ENCODE measurements at places on chromosomes 6 and 20.

- no peak for DNase-seq
Measured at GRCh38 chr20:45359406-45360148, 3.4 kb upstream of the SYS1 start.

GRCh38 chr20:21623074-21623780 lies 82.2 kb upstream of the PAX1 start:
- DNase-seq, result no peak

DNA sequence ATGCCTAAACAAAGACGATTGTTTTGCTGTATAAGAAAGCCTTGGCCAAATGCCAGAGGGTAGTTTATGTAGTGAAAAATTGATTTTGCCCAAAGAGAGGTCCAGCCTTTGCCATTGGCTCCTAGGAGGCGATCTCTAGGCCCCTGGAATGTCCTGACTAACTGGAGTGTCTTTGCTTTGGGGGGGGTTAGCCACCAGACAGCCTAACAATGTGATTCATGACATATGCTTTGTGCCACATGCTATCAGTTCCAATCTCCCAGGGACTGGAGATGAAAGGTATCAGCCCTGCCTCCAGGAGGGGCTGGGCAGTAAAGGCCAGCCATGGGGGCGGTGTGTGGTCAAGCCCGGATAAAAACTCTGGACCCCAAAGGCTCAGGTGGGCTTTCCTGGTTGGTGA lies 32.7 kb upstream of the TUBB2A start:
- DNase-seq, result no peak

- DNase-seq, result peak; percentile 33
Measured at GRCh38 chr20:5222919-5223634, 93.7 kb downstream of the PROKR2 start.

DNA sequence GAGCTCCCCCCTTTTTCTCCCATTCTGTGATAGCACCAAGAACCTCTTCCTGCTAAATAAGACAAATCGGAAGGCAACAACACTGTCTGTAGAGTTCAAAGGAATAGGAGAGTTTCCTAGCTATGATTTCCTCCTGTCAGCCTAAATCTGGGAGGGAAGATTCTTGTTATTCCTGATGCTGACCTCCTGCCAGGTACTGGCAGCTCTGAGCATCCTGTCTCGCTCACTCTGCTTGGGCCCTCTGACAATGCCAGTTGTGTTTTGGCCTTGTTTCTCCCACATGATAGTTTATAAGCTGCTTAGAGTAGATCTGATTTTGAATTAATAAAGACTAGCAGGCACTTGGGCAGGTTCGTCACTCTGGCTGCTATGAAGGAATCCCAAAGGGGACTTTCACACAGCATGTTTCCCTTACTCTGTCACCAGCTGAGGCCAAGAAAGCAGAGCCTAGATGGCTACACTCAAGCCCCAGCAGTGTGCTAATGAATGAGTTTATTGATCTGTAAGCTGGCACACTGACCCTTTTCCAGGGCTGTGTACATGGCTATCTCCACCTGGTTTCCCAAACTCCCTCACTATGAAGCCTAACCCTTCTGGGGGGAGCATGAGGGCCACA lies 52.3 kb downstream of the UQCC1 start:
- no peak for DNase-seq

- DNase-seq, result no peak
Measured at GRCh38 chr6:129882510-129883023, 21.5 kb upstream of the TMEM244 start.

GRCh38 chr6:154289818-154290508 lies 66.6 kb downstream of the IPCEF1 start:
- DNase-seq, result no peak

- DNase-seq, result no peak
Measured at GRCh38 chr6:134307870-134308269, 10.0 kb downstream of the SGK1 start.

DNA sequence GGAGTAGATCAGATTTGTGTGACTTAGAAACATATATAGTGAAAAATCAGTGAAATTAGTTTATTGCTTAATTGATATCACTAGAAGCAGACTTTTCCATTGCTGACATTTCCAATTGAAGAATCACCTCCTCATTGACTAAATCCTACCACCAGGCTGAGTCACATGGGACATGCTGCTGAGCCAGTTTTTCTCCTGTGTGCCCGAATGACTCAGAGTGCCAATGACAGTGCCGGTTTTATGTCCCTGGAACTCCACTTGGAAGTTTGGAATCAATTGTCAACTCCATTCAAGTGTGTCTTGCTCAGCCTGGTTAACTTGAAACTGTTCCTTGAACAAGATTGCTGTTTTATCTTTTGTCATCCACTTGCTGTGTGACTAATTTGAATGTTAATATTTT lies 316.1 kb upstream of the PRDM1 start:
- DNase-seq, result no peak

- no peak for DNase-seq
Measured at GRCh38 chr20:49845060-49845459, 32.4 kb downstream of the SLC9A8 start.

DNA sequence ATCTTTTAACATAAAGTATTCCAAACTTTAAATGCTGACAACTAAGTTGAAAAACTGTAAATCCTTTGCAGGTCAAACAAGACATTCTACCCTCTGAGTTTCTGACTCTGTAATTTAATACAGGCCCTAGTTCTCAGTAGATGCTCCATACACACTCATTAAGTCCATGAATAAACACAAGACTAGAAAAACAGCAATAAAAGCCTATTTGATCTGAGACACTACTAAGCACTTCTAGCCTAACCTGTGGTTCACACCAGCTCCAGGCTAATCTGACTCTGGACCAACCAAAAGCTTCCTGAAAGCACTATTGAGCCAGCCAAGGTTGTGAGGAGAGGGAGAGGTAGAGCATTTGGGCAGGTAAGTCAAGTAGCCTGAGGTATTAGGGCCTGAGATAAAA lies 103.9 kb downstream of the EPM2A start:
- no peak for DNase-seq

DNA sequence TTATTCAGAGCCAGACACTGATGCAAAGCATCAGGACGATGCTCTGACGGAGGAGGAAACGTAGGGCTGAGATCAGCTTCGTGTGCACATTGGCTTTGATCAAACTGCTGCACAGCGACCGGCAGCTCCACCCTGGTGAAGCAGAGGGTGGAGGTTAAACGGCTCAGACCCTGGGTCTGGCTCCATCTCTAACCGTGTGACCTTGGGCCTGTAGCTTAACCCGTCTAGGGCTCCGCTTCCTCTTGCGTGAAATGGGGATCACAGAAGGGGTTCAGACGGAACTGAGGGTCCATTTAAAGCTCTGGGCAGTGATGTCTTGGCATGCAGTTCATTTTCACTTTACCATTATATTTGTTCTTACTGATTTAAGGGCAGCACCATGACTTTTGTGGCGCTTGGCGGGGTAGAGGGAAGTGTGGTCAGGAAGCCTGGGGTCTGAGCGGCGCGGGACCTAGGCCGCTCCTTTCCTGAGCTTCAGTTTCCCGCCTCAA lies 644 bp downstream of the RBL1 start:
- DNase-seq, result no peak

DNA sequence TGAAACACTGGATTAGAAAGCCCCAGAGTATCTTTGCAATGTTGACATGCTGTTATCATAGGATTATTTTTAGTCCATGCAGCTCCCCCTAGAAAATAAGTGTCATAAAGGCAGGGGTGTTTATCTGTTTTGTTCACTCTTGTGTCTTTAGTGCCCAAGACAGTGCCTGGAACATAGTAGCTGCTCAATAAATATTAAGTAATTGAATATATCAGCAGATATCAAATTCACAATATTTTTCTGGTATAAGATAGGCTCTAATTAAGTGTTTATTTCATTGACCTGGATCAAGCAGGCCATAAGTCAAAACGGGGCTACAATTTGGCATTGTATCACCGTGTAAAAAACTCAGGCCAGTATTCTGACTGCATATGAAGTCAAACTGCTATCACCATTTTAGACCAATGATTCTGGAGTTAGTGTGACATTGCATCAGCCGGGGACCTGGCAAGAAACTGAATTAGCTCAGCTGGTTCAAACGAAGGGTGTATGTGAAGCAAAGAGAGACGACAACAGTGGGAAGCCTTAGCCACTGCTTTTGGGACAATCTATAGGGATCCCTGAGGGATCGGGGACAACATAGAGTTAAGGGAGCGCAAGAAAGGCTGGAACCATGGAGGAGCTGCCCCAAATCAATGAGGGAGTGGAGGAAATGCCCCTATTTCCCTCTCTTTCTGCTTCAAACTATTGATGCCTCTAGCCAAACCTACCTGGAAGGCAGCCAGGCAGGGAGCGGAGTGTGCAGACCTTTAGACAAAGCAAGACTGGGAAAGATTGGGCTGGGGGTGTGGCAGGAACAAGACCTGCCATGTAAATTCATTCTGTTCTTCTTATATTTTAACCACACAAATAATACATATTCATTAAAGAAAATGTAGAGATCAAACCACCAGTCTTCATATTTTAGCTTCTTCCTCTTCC lies 112.2 kb downstream of the PLEKHG1 start:
- DNase-seq, result no peak

DNA sequence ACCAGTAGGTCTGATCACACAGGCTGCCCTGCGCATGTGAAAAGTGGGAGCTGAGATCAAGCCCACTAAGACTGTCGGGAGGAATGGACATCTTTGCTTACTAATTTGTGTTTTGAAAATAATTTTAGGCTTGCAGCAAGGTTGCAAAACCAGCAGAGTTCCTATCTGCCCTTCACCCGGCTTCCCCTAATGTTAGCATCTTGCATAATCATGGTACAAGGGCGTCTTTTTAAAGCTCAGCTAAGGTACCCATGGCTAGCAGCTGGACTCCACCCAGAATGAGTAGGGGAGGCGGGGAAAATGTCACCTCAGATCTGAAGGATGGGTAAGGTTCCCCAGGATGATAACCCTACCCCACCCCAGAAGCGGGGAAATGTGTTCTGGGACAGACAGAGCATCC lies 25.3 kb upstream of the BMP7 start:
- no peak for DNase-seq

- DNase-seq, result no peak
Measured at GRCh38 chr6:148431840-148432239, 89.2 kb downstream of the SASH1 start.

- no peak for DNase-seq
Measured at GRCh38 chr6:163711615-163712565, 297.4 kb downstream of the QKI start.

DNA sequence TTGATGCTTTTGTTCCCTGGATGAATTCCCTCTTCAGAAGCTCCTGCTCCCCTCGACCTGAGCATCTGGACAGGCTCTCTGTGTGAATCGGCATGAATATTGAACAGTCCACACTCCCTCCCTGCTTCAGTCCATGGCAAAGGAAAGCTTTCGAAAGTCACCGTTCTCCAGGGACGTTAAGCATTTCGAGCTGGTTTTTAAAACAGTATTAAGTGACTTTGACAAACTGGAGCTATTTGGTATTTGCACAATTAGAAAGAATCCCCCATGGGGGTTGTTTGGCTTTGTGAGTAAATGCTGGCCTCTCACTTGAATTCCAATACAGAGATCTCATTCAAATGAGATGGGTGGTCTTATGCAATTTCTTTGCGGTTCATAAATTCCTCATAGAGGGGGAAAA lies 85.3 kb upstream of the TIAM2 start:
- no peak for DNase-seq

DNA sequence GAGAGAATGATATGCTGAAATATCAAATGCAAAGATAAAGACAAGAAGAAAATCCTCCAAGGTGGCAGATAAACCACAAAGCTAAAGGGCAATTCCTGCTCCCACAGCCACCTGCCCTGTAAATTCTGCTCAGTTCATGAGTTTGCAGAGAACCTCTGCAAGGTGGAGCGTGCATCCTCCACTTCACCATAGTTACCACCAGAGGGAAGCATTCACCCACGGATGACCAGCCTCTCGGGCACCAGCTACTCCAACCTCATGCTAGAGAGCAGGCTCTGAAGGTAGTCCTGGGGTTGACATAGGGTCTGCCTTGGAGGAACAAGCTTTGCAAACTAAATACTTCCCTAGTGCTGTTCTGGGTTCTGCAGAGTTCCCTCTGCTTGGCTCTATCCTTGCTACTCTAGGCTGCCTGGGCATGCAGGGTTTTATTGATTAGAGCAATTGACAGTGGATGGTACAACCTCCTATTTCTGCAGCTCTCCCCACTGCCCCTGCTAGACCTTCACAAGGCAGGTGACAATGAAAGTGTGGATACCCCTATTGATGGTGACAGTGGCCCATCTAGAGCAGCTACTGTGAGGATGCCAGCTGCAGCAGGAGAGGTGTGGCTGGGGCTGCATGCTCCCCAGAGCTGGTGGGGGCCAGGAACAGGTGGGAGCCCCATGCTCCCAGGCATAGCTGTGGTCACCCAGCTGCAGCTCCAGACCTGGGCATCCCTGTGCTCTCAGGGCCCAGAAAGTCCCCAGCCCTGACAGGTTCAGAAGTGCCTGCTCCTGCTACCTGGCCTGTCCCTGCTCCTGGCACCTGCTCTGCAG lies 51.1 kb downstream of the GGTLC1 start:
- DNase-seq, result peak; percentile 33

GRCh38 chr20:63519668-63520503 lies 679 bp upstream of the PPDPF start:
- peak; percentile 42 for DNase-seq

DNA sequence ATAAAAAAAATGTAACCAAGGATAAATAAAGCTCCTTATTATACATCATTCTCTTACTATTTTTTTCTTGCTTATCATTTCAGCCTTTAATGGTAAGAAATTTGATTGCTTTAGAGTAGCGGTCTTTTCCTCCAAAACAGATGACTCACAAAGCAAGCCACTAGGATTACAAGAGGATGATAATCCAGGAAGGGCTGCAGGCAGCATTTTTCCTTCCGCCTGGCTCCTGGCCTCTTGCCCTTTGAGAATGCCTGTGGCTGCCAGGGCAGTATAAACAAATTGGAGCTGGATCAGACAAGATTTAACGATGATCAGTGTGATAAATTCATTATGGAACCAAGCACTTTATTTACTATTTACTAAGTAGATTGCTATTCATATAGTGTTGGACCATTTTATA lies 9.7 kb upstream of the FBXL4 start:
- no peak for DNase-seq

DNA sequence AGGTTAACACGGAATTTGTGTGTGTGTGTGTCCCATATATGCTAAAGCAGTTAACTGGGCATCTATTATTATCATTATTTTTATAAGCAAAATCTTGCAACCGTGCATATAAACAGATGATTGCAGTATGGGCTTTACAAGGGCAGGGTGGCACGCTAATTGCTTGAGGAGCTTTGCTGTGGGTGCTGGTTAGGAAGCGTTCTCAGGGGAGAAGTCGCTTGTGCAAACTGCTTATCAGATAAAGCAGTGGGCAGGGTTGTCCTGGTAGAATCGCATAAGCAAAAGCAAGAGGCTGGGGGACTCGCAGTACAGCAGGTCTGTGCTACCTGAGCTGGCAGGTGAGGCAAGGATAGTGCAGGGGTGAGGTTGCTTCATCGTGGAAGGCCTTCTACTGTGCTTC lies 9.7 kb upstream of the CCN6 start:
- no peak for DNase-seq

- DNase-seq, result no peak
Measured at GRCh38 chr6:44705596-44705995, 318.1 kb downstream of the CDC5L start.

Data from stimulated activated CD8-positive, alpha-beta memory T cell treated with anti-CD3 and anti-CD28 coated beads, Interleukin-4, amount 100 ng/mL, for 1 hour (primary cell).